ENCODE measurements at places on chromosomes 12 and 14.

DNA sequence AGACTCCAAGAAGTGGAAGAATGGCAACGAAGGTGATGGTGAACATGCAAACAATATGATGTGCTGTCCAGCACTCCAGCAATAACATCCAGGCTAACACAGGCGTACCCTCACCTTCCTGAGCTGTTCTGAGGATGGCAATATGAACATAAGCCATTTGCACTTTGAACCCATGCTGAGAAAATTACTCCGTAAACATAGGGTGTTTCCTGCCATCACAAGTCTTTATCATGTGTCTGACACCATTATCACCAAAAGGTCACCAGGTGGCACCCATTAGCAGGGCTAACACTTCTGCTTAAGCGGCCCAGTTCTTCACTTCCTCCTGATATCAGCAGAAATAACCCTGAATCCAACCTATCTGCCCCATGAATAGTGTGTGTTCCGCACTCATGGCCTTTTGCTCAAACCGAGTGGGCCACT lies 482.8 kb downstream of the MED13L start:
- no peak for DNase-seq

- DNase-seq, result no peak
These were observed 947.6 kb upstream of the MDGA2 start for GRCh38 chr14:48622980-48623379.

DNA sequence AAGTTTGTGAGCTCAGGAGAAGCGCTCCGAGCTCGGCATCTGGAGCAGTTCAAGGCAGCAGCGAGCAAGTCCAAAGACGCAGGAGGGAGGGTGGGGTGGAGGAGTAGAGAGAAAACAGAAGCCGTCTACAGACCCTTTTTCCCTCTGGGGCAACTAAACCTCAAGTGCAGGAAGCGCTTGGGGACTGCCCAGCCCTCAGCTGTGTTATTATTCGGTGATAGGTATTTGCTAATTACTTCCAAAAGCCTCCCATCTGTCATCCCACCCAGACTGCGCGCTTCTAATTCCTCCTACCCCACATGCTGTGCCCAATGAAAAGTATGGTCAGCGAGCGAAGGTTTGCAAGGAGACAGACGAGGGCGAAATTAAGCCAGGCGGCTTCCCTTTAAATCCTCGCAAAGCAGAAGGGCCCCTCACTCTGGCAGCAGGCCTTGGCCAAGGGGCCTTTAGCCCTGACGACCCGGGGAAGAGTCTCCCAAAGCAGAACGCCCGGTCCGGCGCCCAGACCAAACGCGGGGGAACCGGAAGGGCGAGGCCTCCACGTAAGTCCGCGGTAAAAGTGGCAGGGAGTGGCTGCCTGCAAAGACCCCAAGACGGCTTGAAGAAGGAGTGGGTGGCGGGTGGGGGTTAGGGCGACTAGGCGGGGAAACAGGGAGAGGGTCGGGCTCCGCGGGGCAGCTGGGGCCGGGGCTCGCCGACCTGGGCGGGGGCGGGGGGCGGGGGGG lies 507 bp upstream of the CD9 start:
- no peak for DNase-seq

- no peak for DNase-seq
These were observed 175.1 kb upstream of the SLC38A2 start for GRCh38 chr12:46547421-46548354.

DNA sequence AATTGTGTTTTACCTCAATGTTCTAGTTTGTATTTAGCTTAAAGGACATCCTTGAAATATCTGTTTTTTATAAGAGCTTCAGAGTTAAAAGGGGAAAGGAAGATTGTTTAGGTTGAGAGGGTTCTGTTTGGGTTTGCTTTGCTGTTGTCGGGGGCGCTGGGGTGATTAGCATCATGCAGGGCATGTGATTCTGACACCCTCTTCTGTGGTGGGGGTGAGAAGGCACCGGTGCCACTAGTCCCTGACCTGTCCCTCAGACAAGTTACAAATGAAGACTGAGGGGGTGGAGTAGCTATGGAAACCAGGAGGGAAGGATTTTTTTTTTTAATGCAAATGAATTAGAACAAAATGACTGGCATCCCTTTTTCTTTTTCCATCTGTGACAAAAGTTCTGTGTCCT lies 291.3 kb downstream of the RPAP3 start:
- no peak for DNase-seq

DNA sequence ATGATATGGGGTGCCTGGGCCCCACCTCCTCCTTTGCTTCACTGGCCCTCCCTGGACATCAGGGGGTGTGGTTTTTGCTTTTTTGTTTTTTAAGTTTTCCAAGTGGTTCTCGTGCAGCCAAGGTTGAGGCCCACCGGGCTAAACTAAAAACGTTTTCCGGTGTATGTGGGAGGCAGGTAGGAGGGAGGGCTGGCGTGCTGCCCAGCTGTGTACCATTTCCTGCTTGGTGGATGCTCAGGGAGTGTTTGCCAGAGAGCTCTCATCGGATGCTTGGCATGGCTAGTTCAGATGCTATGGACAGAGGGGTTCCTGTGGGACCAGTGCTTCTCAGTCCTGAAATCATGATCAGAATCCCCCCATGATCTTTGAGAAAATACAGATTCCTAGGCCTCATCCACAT lies 246.4 kb downstream of the CACNA1C start:
- DNase-seq, result no peak

DNA sequence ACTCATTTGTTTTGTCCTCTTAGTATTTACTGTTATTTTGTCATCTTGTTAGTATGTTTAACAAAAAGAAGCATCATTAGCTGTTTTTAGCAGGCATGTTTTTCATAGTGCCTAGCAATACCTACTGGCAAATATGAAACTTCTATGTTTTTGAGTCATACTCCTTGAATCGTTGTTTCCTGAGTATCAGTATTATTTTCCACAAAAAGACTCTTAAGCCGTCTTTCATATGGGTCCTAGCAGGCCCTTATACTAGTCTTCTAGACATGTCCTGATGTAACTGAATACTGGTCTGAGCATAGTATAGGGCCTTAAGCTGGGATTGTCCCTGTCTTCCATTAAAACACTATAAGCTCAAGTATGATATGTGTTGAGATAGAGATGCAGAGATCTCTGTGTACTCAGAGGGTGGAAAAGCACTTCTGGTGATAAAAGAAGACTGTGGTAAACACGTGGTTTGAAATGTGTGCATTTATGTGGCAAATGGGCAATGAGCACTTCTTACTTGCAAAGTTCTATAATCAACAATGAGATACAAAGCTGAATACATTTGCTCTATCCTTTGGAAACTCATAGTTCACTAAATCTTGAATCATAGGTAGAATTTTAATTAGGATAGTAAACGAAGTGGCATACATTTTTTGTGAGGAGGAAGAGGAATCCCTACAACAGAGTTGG lies 348.8 kb downstream of the PDZRN4 start:
- DNase-seq, result no peak

DNA sequence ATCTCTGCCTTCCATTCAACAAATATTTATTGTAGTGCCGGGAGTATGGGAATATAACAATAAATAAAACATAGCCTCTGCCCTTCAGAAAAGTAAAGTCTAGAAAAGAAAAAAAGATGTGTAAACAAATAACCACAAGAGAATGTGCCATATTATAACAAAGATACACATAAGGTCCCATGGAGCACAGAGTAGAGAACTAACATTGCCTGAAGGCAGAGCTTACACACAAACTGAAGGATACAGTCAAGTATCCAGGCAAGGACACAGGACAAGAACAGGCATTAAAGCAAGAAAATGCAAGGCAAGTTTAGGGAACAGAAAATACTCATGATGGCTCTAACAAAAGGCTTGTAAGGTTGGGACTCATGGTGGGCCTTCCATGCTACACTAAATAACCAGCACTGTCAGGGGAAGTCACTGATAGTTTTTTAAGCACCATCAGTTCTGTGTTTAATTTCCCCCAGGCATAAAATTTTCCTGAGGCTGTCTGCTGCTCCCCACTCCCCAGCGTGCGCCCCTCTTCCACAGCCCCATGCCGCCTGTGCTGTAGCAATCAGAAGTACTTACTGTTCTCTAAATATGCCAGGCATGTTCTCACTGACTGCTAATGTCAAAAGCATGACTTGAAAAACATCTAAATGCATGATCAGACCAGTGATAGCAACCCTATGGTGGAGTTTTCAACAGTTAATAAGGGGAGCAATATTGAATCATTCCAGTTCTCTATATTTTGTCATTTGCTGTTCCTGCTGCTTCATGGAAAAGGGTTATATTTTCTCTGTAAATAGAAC lies 77.8 kb downstream of the ANKS1B start:
- no peak for DNase-seq

DNA sequence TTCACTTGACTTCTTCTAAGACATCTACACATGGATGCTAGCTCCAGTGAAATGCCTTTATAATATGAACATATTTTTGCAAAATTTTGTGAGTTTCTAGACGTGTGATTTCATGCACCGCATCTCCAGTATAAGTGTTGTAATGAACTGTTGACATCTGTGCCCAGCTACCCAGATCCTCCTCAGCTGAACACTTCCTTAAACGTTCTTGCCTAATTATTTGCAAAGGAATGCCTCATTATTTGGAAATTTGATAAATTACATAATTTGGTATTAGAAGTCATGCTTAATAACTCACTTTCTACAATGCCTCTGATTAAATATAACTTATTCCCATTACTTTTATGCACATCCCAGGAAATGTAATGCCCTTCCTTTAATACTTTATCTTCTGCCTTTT lies 14.0 kb downstream of the OR11G2 start:
- DNase-seq, result no peak
